ENCODE measurements at places on chromosomes 2 and 18.

GRCh38 chr2:236449167-236449761 is 120.4 kb upstream of the ACKR3 start:
- no peak for DNase-seq

DNA sequence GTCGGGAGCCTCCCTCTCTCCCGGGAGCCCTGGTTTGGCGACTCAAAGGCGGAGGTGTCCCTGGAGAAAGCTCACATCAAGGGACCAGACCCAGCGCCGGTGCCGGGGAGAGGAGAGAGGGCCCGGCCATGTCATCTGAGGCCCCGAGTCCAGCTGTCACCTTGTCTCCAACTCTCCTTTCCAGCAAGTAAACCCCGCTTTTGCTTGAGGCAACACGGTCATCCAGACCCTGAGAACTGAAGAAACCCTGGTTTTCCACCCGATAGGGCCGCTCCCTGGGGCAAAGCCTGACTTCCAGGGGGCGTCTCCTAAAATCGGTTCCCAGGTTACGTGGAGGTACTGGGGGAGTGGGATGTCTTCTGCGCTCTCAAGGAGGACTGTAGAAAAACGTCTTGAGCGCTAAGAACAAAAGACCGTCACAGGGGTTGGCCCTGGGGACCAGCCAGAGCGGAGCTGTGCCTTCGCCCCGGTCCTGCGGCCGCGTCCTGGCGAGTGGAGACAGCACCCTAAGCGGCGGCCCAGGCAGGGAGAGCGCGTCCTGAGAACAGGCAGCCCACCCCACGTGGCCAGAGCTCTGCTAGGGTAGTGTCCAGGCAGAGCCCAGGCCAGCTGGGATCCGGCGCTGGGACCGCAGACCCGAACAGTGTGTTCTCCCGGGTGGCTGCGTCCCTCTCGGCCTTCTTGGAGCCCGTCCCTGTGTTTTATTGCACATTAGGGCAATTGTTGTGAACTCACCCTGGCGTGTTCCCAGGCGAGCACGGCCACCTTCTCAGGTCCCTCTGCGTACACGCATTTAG is 55.7 kb downstream of the TMEM18 start:
- DNase-seq: no peak

DNA sequence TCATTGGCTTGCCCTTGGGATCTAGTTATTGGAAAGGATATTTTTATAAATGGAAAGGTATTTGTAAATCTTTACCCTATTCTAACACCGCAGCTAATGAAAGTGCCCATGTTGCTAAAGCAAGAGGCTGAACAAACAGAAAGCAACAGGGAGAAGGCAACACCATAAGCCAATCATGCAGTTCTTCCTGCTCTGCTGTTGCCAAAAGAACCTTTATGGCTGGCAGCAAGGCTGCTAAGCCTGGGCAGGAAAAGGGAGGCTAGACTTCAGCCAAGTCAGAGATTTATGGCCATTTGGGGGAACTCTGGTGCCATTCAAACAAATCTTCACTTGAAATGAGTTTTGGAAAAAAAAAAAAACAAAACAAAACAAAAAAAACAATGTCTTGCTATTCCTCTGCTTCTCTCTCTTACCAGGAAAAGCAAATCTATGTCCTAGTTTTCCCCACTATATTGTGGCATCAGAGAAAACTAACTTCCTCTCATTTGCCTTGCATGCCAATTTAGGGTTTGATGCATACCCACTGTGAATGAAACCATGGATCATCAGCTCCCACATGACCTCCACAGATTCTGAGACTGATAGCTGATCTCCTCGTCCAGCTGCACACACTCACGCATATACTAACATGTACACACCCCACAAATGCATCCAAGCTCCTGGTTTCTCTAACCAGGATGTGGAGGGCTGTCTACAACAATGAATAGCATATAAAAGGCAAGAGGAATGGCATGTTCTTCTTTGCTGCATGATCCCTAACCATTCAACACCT is 179.3 kb downstream of the C1D start:
- no peak for DNase-seq

DNA sequence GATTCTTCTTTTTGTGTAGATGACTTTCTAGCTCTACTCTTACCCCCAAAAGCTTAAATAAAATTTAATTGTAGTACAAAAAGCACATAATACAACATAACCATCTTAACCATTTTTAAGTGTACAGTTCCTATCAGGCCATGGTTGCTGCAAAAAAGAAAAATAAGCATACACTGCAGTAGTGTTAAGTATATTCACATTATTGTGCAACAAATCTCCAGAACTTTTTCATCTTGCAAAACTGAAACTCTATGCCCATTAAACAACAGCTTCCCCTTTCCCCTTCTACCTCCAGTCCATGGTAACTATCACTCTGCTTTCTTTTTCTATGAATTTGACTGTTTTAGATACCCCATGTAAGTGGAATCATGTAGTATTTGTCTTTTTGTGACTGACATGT is 18.1 kb downstream of the PPM1B start:
- DNase-seq: no peak

DNA sequence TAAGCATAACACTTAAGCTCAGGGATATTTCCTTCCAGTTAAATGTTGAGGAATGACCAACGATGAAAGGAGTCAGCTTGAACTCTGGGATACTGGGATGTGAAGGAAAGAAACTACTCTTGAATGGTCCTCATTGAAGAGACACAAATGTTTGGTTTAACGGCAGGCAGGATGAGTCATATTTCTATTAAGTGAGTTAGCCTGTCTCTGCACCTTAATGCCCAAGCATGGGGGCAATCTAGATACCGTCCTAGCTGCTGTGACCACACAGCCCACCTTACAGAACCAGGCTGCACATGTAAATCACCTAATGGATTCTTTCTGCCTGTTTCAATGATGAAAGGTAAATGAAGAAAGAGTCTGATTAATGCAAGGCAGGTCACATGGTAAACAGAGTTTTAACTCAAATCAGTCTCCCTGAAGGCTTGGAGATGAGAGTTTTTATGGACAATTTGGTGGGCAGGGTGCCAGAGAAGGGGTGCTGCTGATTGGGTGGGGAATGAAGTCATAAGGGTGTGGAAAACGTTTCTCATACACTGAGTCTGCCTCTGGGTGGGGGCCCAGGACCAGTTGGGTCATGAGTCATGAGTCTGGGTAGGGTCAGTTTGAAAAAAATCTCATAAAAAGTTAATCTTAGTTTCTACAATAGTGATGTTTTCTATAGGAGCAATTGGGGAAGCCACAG is 144.6 kb upstream of the MMADHC start:
- DNase-seq: no peak

- no peak for DNase-seq
These were observed 22.6 kb downstream of the ALMS1 start for GRCh38 chr2:73408198-73408597.

DNA sequence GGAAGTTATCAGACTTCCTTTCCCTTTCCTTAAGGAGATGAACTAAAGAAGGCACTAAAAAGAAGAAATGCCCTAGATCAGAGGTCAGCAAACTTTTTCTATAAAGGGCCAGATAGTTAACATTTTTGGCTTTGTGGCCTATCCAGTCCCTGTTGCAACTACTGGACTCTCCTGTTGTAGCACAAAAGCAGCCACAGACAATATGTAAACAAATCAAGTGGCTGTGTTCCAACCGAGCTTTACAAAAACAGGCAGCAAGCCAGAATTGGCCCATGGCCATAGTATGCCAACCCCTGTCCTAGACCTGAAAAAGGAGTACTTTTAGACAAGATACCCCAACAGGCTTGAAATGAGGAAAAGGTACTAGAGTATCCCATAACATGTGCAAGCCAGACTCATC is 10.9 kb downstream of the NHEJ1 start:
- DNase-seq: no peak

GRCh38 chr2:123720760-123721159 is 304.3 kb upstream of the CNTNAP5 start:
- no peak for DNase-seq

DNA sequence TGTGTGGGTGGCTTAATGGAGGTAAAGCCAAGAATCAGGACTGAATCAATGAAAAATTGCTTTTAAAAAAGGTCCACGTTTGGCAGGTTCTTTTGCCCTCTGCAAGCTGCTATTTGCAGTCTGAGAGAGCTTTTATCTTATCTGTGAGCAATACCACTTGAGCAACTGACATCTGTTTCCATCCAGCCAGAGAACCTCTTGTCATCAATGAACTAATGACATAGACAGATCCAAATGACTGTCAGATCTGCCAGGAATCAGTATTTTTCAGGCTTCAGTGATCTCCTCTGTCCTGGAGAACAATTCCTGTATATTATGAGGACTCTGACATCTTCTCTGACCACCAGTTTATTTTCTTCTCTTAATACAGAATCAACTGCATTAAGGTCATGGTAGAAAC is 608.1 kb downstream of the LRP1B start:
- DNase-seq: no peak

- no peak for DNase-seq
These were observed 38.7 kb downstream of the KCNE4 start for GRCh38 chr2:223090540-223091235.

DNA sequence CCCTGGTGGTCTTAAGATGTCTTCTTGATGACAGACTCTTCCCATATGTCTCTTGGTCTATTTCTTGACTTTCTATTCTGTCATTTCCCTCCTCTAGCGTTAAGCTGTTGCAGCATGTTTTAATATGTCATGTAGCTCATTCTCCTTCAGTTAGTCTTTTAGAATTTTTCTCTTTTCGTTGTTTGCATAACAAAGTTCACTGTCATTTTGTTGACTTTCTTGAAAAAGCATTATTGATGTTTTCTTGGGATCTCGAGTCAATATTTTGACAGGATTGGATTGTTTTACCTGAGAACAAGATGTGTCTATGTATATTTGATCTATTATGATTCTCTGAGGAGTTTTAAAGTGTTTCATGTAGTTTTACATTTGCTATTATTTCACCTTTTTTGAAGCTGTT is 24.8 kb downstream of the SOCS6 start:
- DNase-seq: no peak

- DNase-seq: no peak
These were observed 523.1 kb downstream of the XIRP2 start for GRCh38 chr2:167411367-167411766.

GRCh38 chr2:161159456-161160225 is 587 bp upstream of the TANK start:
- no peak for DNase-seq

DNA sequence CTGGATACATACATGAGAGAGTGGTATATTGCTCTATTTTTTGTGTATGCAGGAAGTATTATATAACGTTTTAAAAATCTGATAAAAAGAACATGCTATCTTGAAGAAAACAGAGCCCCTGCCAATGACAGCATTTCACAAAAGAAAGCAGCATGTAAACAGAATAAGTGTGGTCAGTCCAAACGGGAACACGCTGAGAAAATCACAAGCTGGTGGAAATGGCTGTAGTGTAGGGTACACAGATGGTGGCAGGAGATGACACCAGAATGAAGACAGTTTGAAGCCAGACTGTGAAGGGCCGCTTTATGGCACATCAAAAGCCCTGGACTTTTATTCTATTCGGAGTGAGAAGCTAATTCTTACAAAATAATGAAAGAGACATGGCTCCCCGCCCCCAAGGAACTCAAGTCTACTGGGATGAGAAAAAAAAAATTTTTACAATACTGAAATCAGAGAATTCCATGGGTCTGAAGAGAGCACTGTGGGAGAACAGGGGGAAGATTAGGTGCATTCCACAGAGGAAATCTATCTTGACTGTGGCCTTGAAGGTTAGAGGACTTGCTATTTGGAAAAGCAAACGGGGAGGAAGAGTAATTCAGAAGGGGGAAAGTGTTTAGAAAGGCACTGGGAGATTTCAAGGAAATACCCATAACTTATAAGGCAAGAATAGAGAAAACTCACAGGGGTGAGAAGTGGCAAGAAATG is 217.7 kb upstream of the SMAD7 start:
- no peak for DNase-seq

- no peak for DNase-seq
These were observed 7.1 kb downstream of the CAPN13 start for GRCh38 chr2:30800159-30800558.

DNA sequence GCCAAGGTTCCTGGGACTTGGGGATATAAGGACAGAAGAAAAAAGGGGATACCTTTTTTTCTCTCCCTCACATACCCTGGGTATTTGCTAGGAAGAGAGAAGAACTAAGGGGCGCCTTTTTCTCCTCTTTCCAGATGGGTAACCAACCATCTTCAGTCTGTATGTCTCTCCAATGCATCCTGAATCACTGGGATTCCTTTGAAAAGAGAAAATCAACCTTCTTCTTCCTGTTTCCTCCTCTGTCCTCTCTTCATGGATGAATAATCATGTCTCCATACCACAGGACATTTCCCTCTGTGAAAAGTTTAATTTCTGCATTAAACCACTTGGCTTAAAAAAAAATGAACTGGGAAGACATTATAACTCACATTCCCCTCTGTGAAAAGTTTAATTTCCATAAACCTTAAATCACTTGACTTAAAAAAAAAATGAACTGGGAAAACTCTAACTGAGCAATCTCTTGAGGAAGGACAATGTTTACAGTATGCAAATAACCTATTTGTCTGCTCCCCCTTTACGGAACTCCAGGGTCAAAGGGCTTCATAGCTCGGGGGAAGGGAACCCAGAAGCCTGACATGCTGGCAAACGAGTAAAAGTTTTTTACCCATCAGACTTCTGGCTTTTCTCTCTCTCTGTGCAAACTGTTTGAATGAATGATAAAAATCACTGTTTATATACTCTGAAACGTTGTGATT is 56.7 kb upstream of the FAM98A start:
- no peak for DNase-seq

DNA sequence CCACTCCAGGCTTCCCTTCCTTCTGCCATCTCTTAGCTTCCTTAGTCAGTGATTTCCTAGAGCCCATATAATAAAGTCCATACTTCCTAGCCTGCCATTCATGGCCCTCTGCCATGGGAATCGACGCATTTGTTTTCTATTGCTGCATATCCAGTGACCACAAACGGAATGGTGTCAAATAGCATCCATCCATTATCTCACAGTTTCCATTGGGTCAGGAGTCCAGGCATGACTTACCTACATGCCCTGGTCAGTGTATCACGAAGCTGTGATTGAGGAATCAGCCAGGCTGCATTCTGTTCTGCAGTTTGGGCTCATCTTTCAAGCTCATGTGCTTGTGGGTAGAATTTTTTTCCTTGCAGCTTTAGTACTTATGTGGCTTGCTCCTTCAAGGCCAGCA is 209.7 kb upstream of the EPAS1 start:
- no peak for DNase-seq

GRCh38 chr18:73733806-73734314 is 413.8 kb downstream of the FBXO15 start:
- no peak for DNase-seq

DNA sequence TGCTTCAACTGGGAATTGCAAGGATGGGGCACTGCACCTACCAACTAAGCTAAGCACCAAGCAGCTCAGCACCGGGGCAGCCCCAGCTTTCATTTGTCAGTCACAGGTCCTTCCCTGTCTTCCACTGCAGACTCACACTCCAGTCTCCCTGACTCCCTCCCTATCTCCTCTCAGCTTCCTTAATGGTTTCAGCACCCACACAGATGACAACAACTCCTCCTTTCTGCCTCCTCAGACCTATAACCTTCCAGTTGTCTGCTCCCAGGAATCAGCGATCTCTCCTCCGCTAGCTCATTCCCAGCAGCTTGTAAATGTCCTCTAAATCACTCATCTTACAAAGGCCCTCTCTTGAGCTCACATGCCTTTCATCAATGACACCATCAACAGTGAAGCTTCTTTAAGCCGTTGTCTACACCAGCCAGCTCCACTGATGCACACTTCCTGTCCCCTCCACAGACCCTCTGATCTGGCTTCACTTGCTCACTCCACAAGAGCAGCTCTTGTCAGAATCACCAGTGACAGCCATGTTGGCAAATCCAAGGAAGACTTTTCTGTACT is 32.1 kb downstream of the CLASP1 start:
- DNase-seq: no peak

- DNase-seq: no peak
These were observed 131.0 kb downstream of the ALPK2 start for GRCh38 chr18:58497845-58498244.

- DNase-seq: no peak
These were observed 255.7 kb downstream of the HNMT start for GRCh38 chr2:138219961-138220360.
